ENCODE measurements at places on chromosomes 13 and 19.

GRCh38 chr19:17718947-17719711 is at the start of gene MAP1S:
MAP1S (plus strand) TSS chr19:17719480; CDS start chr19:17719503, 23 bp downstream.
- peak; percentile 71 for DNase-seq

DNA sequence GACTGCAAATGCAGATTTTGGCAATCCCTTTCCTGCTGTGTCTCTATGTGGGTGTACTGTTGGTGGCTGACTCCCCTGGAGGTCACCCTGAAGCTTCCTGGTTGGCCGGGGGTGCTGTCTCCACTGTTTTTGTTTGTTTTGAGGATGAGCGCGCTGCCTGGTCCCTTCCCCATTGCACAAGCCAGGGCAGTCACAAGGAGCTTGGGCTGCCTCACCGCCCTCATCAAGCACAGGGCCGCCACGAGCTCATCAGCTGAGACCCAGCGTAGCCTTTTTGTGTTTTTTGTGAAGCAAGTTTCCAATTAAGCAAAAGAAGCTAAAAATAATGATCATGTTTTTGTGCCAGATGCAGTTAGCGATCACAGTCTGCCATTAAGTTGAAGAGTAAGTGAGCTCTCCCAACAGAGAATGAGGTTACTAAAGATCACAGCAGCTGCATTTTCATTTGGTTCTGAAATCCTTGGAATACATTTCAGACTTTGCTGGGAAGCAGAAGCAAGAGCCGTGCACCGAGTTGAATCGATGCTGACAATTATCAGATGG is 57.8 kb downstream of the GGACT start:
- no peak for DNase-seq

GRCh38 chr19:50830266-50831025 is 2.9 kb downstream of the KLK15 start:
- no peak for DNase-seq

GRCh38 chr19:48258350-48258749 is 2.6 kb upstream of the CARD8 start:
- DNase-seq: peak; percentile 39

DNA sequence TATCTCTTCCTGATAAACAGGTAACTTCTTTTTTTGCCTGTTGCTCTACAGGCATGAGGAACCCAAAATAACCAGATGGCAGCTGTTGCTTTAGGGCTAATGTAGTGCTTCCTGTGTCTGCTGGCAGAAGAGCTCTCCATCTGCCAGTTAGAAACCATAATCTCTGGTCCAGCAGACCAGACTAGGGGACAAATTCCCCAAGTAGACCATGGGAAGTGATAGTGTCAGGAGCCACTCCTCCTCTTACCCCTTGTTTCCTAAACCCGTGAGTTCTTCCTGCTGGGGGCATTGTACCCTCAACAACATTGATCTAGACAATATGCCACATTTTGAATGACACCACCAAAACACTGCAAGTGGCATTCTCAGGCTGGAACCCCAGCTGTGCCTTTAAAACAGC is 135.9 kb downstream of the DLEU7 start:
- no peak for DNase-seq
